ENCODE measurements at places on chromosomes 7 and 10. TPM values are rescaled to one million over a fixed set of nuclear protein-coding genes. Genes with fewer than 3 reads are reported as not detected.

Gene SLC39A12
- 0.47 TPM for total RNA-seq

Gene SPDYE16
- not detected for total RNA-seq

DNA sequence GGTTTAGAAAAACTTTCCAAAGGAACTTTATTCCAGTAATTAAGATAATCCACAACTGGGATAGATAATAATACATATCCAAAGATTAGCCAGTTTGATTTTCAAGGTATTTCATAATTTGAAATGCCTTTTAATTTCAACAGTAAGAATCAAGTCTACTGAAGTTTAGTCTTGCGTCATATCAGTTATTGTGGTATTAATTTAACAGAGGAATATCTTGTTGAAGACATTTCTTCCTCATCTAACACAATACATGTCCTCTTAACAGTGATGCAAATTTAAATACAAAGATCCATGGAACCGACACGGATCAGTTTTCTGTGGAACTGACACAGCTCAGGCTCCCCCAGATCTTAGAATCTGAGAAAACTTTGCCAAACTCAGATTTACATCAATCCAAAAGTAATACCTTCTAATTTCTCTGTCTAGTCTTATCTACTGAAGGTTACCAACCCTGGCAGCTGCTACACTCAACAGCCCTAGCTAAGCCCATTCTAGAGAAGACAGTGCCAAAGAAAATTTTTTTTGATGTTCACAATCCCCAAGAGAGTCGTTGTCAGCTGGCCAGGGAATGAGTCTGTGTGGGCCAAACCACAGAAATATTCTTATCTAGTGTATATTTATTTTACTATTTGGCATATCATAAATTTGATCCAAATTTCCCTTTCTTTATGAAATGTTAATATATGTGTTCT lies 365.2 kb upstream of the MEOX2 start:
- no peak for DNase-seq

- no peak for DNase-seq
These were observed 227.9 kb upstream of the SHH start for GRCh38 chr7:156039971-156040677.

- DNase-seq: no peak
These were observed 30.9 kb downstream of the SCIN start for GRCh38 chr7:12601302-12601869.

Gene SRGN
- 289 TPM for total RNA-seq

DNA sequence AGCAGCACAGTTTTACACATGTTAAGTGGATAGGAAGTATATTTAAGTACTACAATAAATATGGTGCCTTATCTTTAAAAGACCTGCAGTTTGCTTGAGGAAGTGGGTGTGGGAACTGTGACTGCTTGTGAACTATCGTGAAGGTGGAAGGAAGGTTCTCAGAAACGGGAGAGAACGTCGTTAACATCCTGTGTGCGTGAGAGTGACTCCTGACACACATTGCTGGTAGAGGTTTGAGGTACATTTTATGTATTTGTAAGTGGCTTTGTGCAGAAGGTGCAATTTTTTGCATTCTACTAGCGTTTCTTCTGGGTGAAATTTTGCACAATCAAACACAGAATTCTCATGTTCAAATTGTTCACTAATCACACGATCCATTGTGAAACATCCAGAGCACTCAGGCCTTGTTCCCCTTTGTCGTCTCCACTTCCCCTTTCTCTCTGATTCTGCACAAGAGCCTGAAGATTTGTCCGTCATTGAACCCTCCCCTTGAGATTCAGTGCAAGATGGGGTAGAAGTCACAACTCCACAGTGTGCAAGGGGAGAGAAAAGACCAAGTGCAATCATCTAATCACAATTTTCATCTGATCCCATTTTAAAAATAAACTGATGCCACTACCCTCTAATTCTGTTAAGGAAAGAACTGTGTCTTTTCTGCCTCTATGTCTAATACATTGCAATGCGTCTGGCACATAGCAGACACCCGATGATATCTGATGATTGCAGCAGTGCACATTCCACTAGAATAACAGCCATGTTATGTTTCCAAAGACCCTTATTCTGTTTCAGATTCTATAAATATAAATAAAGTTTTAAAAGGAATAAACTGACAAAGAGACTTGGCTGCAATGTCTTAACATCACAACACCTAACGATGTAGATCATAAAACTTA lies 279.9 kb downstream of the NEBL start:
- no peak for DNase-seq

Gene SLC18A3
- not detected for total RNA-seq

All from omental fat pad (tissue), 4 donors.